Stomach (tissue), 19 donors: ENCODE measurements at places on chromosomes 16 and 17. TPM values are rescaled to one million over a fixed set of nuclear protein-coding genes. Genes with fewer than 3 reads are reported as not detected.

The GAS2L2 gene
- not detected for total RNA-seq

The KRT12 gene
- total RNA-seq: 1.1 TPM

The MYO1C gene
- 74.2 TPM for total RNA-seq

The ABCA8 gene
- total RNA-seq: 91.0 TPM

The CD300H gene
- total RNA-seq: not detected

The ZP2 gene
- total RNA-seq: 0.55 TPM

The STH gene
- total RNA-seq: not detected

The WIPI1 gene
- total RNA-seq: 8.2 TPM

The GPT2 gene
- 58.5 TPM for total RNA-seq

The CCL3 gene
- total RNA-seq: 2.9 TPM

The CHST6 gene
- 0.29 TPM for total RNA-seq

The FBXL20 gene
- 11.1 TPM for total RNA-seq

The ARHGAP23 gene
- total RNA-seq: 30.1 TPM

The ZFHX3 gene
- 13.6 TPM for total RNA-seq

The HNF1B gene
- total RNA-seq: 7.7 TPM

The OSBPL7 gene
- 141 TPM for total RNA-seq

The GLP2R gene
- total RNA-seq: 5.1 TPM

The MLKL gene
- 6.7 TPM for total RNA-seq

The KCNJ18 gene
- not detected for total RNA-seq

The CCL7 gene
- total RNA-seq: not detected

The TPSD1 gene
- not detected for total RNA-seq

The STAT5A gene
- 81.7 TPM for total RNA-seq

The OSGIN1 gene
- total RNA-seq: 28.6 TPM

The TNFRSF13B gene
- 0.37 TPM for total RNA-seq

The PYY gene
- total RNA-seq: not detected

The KLHL10 gene
- not detected for total RNA-seq

The ST6GALNAC2 gene
- 3.6 TPM for total RNA-seq

The KRT20 gene
- not detected for total RNA-seq

The CBLN1 gene
- total RNA-seq: 2.2 TPM

The CACNA1H gene
- total RNA-seq: 42.9 TPM

The CACNG1 gene
- not detected for total RNA-seq

The OR4D1 gene
- total RNA-seq: not detected

The TEKT1 gene
- not detected for total RNA-seq

The OMG gene
- not detected for total RNA-seq

The RNF112 gene
- total RNA-seq: 4.4 TPM

The TP53TG3B gene
- not detected for total RNA-seq

The HOXB8 gene
- total RNA-seq: 8.4 TPM

The MIF4GD gene
- 3.5 TPM for total RNA-seq

The SULT1A1 gene
- 30.4 TPM for total RNA-seq

The SKAP1 gene
- not detected for total RNA-seq
